ENCODE measurements at places on chromosomes 6 and 20.

DNA sequence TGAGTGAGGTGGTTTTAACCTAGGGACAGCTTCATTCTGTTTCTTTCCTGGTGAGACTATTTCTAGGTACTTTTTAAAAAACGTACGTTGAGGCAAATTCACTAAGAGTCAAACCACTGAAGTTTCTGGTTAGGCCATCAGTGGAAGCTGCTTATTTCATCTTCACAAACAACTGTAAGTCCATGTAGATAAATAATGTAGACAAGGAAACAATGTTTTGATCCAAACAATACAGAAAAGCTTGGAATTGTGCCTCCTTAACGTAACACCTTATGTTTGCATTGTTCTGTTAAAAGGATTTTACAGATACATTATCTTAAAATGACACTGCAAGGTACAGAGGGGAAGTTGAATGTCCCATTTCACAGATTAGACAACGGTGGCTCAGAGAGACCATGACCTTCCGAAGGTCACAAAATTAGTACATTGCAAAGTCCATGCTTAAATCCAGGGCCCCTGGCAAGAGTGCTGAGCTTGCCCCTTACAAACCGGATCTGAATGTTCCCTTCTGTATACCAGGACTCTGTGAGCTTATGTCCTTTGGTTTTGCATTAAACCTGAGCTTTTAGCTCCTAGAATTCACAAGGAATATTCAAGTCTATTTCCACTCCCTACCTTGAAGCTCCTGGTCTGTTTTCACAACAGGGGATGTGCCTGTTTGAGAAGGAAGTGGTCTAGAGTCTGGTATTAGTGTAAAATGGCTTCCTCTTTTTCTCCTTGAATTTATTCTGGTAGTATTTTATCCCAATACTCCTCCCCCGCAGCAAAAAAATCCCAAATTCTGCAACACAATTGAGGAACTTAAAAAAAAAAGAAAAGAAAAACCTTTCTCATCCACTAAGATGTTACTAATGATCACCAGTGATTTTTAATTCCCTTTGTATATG is 28.9 kb upstream of the ZNF217 start:
- H3K4me1 ChIP-seq: peaks cover 25% of the 10 kb centered on the region
- no peaks in the 10 kb centered on the region for H3K27me3 ChIP-seq
- peak overlapping the region; percentile 90 for H3K27ac ChIP-seq
- peak overlapping the region; percentile 76 for H3K4me3 ChIP-seq
- H3K36me3 ChIP-seq: no peaks in the 10 kb centered on the region

- no peak overlapping the region for H3K4me3 ChIP-seq
- DNase-seq: peak; percentile 95
- H3K36me3 ChIP-seq: no peaks in the 10 kb centered on the region
- no peak overlapping the region for H3K27ac ChIP-seq
These were observed 10.7 kb upstream of the NCOA7 start for GRCh38 chr6:125779924-125780539.

GRCh38 chr6:40504274-40504673 is 82.9 kb downstream of the LRFN2 start:
- no peaks in the 10 kb centered on the region for H3K4me1 ChIP-seq
- H3K27me3 ChIP-seq: peaks cover 2% of the 10 kb centered on the region
- H3K36me3 ChIP-seq: no peaks in the 10 kb centered on the region
- DNase-seq: no peak
- no peak overlapping the region for H3K4me3 ChIP-seq
- H3K27ac ChIP-seq: no peak overlapping the region

DNA sequence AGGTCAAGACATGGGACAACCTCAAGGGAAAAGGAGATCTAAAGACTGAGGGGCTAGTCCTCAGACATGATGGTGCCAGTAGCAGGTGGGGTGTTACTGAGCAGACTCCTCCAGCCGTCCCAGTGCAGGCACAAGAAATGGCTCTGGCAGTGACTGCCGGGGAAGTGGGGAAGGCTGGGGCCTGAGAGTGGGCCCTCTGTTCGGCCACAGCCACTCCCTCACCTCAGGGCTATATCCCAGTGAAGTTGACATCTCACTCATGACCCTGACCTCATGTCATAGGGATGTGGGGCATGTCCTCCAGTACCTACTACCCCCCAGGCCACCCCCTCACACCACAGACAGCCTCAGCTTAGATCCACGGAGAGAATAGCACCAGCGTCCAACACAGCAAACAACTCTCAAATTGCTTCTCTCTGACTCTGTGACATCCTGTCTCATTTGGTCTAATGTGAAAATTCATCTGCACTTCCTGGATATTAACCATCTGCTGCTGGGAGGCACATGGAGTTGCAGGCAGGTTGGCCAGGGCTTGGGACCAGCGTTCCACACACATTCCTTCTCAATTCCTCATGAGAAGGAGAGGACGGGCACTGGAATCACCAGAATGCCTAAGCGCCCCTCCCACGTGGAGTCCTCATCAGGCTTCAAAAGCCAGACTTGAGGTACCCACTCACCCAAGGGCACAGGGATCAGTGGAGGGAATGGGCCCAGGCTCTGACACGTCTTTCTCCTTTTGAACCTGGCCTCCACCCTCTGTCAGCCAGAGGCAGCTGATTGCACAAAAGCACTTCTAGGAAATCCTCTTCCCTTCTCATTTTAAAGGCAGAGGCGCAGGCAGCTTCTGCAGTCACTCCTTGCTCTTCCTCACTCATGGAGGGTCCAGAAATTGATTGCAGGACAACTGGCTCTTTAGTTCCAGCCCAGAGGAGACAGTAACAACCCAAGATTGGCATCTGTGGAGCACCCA is 163.6 kb upstream of the CST7 start:
- H3K36me3 ChIP-seq: no peaks in the 10 kb centered on the region
- peaks cover 7% of the 10 kb centered on the region for H3K27me3 ChIP-seq
- H3K4me1 ChIP-seq: peaks cover 7% of the 10 kb centered on the region
- no peak overlapping the region for H3K27ac ChIP-seq
- no peak overlapping the region for H3K4me3 ChIP-seq

DNA sequence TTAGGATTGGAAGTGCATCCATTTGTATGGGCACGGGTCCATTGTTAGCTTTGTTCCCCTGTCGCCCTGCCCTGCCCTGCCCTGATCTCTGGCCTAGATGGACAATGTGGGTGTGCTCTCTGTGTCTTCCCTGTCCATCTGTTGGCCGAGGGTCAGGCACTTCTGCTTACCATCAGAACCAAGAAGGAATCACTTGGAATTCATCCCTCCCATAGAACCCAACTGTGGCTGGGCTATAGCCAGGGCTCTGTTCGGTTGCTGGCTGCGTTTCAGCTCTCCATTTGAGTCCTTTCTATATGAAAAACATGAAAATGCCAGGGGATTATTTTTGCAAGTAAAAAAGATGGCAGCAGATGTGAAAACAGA is 26.6 kb upstream of the TULP4 start:
- H3K4me3 ChIP-seq: no peak overlapping the region
- peaks cover 14% of the 10 kb centered on the region for H3K36me3 ChIP-seq
- H3K4me1 ChIP-seq: peaks cover 41% of the 10 kb centered on the region
- peak overlapping the region; percentile 79 for H3K27ac ChIP-seq
- no peak for DNase-seq
- no peaks in the 10 kb centered on the region for H3K27me3 ChIP-seq

- no peak overlapping the region for H3K27ac ChIP-seq
- H3K4me3 ChIP-seq: no peak overlapping the region
- no peaks in the 10 kb centered on the region for H3K27me3 ChIP-seq
These were observed 9.3 kb upstream of the FILIP1 start for GRCh38 chr6:75502884-75503283.

DNA sequence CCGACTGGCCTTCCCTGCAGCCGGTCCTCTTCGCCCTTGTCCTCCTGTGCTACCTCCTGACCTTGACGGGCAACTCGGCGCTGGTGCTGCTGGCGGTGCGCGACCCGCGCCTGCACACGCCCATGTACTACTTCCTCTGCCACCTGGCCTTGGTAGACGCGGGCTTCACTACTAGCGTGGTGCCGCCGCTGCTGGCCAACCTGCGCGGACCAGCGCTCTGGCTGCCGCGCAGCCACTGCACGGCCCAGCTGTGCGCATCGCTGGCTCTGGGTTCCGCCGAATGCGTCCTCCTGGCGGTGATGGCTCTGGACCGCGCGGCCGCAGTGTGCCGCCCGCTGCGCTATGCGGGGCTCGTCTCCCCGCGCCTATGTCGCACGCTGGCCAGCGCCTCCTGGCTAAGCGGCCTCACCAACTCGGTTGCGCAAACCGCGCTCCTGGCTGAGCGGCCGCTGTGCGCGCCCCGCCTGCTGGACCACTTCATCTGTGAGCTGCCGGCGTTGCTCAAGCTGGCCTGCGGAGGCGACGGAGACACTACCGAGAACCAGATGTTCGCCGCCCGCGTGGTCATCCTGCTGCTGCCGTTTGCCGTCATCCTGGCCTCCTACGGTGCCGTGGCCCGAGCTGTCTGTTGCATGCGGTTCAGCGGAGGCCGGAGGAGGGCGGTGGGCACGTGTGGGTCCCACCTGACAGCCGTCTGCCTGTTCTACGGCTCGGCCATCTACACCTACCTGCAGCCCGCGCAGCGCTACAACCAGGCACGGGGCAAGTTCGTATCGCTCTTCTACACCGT is 6.1 kb downstream of the UBD start:
- H3K27me3 ChIP-seq: peaks cover 29% of the 10 kb centered on the region
- H3K4me1 ChIP-seq: peaks cover 7% of the 10 kb centered on the region
- peak overlapping the region; percentile 90 for H3K4me3 ChIP-seq
- peak; percentile 18 for DNase-seq
- no peaks in the 10 kb centered on the region for H3K36me3 ChIP-seq

DNA sequence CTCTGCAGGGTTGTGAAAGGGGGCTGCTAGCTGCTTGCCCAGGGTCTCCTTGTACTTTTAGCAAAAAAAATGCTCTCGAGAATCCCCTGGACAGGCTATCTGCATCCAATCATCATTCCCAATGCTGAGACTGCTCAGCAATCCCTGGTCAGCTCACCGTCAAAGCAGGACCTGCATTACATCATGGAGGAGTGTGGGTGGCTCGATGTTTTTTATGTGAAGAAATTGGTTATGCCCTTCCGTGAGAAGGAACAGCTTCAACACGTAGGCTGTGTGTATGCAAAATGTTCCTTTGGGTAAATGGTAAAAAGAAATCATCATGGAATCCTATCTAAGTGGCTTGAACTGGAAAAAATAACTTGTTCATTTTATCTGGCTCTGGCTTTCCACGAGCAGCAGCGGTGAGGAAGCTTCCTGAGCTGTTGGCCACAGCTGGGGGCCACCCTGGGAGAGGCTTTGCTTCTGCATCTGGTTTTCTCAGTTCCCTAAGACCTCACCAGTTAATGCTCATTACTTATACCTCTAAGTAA is 111.4 kb downstream of the FYN start:
- peak overlapping the region; percentile 52 for H3K4me3 ChIP-seq
- H3K27me3 ChIP-seq: no peaks in the 10 kb centered on the region
- no peak for DNase-seq
- H3K36me3 ChIP-seq: peaks cover 14% of the 10 kb centered on the region

DNA sequence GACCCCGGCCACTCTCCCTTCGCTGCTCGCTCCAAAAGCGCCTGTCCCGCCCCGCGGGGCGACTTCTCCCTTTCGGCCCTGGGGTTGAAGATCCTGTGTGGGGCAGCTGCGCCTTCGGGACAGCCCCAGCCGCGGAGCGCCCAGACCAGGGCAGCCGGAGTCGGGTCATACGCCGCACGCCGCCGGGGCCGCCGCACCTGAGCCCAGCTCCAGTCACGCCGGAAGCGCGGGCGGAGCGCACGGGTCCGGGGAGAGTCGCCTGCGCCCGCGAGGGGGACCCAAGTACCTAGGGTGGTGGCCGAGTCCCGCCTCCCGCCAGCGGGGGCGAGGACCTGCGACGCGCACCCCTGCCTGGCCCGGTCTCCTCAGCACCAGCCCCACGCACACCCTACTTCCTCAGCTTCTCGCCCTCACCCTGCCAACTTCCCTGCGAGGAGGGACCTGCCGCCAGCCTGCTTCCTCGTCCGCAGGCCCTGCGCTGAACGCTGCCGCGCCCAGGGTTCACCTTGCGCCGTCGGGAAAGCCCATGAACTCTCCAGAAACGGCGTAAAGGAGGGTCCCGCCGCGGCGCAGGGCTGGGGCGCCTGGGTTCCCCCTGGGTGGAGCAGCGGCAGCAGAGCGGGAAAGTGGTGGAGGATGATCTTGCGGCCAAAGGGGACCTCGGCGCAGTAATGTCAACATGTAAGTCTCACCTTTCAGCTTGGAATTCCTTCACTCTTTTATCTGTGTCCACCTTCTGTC is at the start of gene ADGRG6:
Gene ADGRG6 (plus strand): TSS at position 357 of the 741 bp plus-strand sequence. CDS start 323 bp downstream, at position 680.
- H3K36me3 ChIP-seq: no peaks in the 10 kb centered on the region
- H3K27me3 ChIP-seq: peaks cover 12% of the 10 kb centered on the region
- peak; percentile 10 for DNase-seq
- peak within 1 kb of the TSS; percentile 65 for H3K4me3 ChIP-seq

GRCh38 chr6:85678026-85678601 is 35.4 kb upstream of the SYNCRIP start:
- peak overlapping the region; percentile 95 for H3K4me3 ChIP-seq
- peaks cover 23% of the 10 kb centered on the region for H3K36me3 ChIP-seq
- H3K27ac ChIP-seq: peak overlapping the region; percentile 99
- no peak for DNase-seq
- H3K4me1 ChIP-seq: peaks cover 33% of the 10 kb centered on the region

GRCh38 chr6:17416806-17417205 is 23.4 kb downstream of the CAP2 start:
- no peaks in the 10 kb centered on the region for H3K36me3 ChIP-seq
- H3K27me3 ChIP-seq: peaks cover 3% of the 10 kb centered on the region
- H3K4me3 ChIP-seq: no peak overlapping the region
- DNase-seq: no peak
- no peak overlapping the region for H3K27ac ChIP-seq

DNA sequence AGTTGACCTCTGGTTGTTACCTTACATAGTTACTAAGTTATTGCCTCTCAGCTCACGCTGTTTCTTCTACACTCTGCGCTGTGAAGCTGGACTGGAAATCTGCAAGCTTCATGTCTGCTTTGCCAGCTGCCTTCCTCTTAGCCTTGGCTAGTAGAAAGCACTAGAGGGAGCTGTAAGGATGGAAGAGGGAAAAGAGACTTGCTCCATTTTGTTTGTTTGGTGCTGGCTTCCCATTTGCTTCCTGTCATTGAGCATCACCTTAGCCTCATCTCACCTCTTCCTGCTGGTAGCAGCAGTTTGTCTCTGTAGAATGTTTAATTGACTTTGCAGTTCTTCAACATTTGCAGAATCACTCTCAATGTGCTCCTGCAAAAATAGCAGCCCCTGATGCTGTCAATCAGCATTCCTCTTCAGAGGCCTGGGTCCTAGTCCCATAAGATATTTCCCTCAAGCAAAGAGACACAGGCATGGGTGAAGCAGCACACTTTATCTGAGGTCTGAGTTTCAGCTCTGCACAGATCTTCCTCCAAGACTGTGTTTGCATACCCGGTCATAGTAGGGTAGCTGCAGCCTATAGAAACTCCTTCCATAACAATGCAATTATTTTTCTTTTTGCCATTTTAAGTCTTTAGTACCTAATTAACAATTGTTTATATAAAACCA is 302.2 kb upstream of the EPHA7 start:
- no peaks in the 10 kb centered on the region for H3K4me1 ChIP-seq
- DNase-seq: no peak
- H3K27ac ChIP-seq: no peak overlapping the region
- no peaks in the 10 kb centered on the region for H3K36me3 ChIP-seq

- peaks cover 3% of the 10 kb centered on the region for H3K36me3 ChIP-seq
- H3K27ac ChIP-seq: peak overlapping the region; percentile 70
- H3K4me1 ChIP-seq: peaks cover 52% of the 10 kb centered on the region
- DNase-seq: no peak
These were observed 1.5 kb downstream of the RALY start for GRCh38 chr20:33995053-33995831.

- H3K27ac ChIP-seq: no peak overlapping the region
- no peak for DNase-seq
- no peak overlapping the region for H3K4me3 ChIP-seq
- peaks cover 2% of the 10 kb centered on the region for H3K27me3 ChIP-seq
- H3K4me1 ChIP-seq: no peaks in the 10 kb centered on the region
These were observed 42.4 kb upstream of the ADGRF4 start for GRCh38 chr6:47655719-47656595.
